Activated naive CD4-positive, alpha-beta T cell (primary cell): ENCODE measurements at places on chromosomes 12 and 14.

DNA sequence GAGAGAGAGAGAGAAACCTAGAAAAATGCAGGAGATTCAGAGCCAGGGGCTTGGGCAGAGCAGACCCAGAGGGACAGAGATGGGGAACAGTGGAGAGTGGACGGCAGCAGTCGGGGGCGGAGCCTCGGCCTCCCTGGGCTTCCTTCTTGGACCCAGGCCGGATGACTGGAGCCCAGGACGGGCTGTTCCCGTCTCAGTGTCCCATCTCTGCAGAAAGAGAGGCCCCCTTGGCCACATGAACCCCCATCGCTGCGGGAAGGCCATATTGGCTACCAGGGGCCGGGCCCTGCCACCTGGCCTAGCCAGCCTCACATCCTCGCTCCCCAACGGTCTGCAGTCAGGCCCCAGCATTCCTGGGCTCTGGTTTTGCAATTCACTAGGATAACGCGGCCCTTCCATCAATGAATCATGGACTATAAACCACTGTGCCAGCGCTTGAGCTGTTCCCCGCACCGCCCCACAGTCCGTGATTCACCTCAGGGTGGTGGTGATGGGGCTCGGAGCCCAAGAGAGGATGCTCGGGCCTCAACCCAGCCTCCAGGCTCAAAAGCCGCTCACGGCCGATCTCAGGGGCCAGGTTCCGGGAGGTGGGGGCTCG, 116.5 kb downstream of the RFLNA start:
- DNase-seq: no peak

GRCh38 chr12:701896-702539, 38.8 kb upstream of the NINJ2 start:
- no peak for DNase-seq

DNA sequence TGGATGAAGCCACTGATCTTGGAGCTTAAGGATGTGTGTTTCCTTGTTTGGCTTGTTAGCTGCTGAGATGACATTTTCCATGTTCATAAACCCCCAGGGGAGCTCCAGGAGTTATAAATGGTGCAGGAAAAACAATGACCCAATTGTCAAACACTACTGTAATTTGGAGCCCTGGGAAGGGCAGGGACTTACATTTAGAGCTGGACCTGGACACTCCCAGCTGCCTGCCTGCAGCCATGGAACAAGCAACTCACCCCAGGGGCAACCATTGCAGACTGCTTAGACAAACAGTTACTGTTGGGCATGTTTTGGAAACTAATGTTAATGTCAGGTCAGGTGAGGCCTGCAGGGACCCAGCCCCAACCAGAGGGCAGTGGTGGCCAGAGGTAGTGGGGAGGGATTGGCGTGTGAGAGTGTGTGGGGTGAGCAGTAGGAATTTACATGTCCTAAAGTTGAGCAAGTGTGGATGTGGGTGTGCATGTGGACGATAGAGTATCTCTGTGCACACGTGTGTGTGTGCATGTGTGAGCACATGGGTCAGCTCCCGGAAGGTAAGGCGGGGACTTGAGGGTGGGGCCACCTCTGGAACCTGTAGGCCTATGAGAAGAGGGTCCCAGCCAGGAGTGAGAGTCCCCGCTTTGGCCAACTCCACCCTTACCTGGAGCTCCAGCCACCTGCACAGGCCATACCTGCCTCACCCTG, 86.4 kb upstream of the NOS1 start:
- DNase-seq: no peak

GRCh38 chr12:124774054-124774461, 89.6 kb downstream of the SCARB1 start:
- no peak for DNase-seq

DNA sequence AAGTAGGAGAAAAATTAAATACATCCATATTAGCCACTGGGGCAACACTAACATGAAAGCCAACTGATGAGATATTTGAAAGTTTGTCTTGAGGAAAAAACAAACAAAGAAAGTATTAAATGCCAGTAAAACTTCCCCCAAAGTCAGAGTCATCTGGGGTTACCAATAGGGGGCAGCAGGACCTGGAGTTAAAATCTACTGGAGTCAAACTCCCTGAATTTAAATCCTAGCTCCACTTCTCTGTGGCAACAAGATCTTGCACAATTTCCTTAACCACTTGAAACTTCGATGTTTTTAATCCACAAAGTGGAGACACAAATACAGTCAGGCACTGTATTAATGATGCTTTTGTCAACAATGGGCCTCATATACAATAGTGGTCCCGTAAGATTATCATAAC, 14.4 kb downstream of the PLEKHG7 start:
- DNase-seq: no peak
